ENCODE measurements at places on chromosomes 5 and 9.

DNA sequence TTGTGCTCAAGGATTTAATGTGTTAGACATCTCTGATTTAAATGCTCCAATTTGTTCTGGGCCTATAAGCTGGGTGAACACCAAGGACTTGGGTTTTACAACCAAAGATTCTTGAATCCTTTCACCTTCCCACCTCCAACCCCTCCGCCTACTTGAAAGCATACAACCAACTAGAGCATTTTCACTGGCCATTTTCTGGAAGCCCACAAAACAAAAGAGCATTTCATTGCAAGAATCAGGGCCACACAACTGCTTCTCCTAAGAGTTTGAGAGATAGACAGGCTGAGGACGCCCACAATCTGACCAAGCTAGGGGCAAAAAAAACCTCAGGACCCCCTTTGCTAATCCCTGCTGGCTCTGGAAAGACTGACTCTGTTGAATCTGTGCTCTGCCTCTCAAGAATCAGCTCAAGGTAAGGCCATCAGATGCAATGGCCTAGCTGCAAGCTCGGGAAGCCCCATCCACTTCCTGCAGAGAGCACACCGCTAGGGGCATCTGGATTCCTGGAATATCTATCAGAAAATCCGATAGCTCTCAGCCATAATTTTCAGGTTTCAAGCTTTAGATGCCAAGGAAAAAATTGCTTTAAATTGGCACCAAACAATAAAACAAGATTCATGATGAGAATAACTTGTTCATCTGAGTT, 57.7 kb downstream of the RETREG1 start:
- no peak for DNase-seq

DNA sequence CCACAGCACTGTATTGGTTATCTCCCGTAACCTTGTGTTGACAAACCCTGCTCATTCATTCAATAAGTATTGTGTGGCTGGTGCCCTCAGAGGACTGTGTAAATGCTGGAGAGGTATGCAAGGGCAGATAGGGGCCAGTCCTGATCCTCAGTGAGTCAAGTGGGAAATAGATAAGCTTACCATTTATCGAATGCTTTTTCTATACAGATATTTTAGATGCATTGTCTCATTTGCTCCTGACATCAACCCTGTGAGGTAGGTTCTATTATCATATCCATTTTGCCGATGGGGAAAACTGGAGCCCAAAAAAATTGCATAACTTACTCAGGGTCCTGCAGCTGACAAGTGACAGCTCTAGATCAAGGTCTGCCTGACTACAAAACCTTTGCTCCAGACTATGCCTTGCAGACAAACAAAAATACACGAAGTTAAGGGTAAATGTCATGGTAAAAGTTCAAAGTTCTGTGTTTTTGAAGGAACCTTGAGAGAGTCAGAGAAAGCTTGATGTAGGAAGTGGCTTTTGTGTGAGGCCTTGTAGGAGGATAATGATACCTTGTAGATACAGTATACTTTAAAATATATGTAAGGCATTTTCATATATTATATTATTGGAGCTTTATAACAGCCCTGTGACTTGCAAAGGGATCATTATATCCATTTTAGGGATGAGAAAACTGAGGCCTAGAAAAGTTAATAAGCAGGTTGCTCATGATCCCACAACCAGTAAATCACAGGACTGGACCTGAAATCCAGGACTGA, 22.7 kb downstream of the CYFIP2 start:
- no peak for DNase-seq

DNA sequence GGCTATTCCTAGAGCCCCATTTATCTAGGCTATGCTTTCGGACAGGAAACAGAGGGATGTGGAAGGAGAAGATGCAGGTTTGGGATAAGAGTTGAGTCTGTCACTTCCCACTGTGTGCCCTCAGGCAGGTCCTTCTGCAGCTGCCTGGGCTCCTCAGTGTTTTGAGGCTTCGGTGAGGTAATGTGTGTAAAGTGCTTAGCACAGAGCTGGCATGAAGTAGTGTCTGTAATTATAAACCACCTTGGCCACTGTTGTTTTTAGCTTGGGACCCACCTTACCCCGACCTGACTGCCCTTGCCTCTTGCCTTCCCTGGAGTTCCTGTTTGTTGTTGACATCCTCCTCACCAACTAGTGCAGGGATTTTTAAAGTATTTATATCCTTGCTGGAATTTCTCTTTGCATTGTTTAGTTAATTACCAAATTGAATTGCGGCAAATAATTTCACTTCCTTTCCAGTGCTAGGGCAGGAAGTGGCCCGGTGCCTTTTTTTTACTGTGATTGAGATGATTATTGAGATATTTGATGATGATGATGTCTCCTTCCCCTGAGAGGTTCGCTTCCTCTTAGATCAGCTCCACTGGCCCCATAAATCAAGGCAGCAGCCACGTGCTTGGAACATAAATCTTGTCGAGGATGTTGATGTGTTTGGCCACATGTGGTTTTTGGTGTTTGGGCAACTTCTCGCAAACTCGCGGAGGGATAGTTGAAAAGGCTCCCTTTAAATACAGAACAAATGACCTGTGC, 38.3 kb upstream of the DAB2IP start:
- no peak for DNase-seq

GRCh38 chr9:70352356-70352755, 62.1 kb downstream of the KLF9 start:
- DNase-seq: no peak

GRCh38 chr9:20271096-20271495, 351.2 kb downstream of the MLLT3 start:
- DNase-seq: no peak

DNA sequence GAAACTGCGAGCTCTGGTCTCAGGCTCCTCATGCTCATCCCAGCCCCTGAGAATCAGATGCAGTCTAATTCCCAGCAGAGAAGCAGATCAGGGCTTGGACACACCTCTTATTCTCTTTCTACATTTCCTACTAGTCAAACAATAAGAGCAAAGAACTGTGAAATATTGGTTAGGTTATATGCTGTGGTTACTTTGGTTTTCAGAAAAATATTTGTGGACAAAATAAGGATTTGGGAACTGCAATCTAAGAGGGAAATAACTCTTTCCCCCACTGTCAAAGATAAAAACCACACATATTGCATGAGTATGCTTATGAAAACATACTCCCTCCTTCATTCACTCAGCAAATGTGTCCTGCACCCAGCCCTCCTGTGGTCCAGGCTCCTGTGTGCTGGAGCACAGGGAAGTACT, 164.5 kb upstream of the S1PR3 start:
- DNase-seq: no peak

DNA sequence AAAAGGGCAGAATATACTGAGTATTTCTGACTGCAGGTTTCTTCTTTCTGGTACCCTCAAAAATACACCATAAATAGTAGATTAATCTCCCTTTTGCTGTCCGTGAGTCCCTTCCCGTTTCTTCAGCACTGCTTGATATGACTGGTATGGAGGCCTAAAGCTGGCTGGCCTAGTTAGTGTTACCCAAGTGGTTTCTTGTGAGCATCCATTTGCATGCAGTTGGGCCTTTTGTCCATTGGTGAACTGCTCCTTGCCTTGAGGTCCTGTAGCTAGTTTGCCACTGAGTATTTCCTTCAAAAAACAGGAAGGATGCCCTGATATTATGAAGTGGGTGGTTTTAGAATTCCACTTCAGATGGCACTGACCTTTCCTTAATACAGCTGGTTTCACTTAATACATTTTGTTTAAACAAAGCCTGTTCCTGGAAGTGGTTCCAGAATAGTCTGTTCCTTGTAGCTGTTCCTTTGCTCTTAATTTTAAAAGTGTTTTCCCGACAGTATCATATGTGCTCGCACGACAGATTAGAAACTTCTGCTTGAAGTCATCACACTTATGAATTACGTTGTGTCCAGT, 40.0 kb upstream of the ABL1 start:
- DNase-seq: no peak

GRCh38 chr5:65530904-65531303, 32.1 kb downstream of the CENPK start:
- DNase-seq: no peak

Data from epithelial cell of prostate (primary cell).